ENCODE measurements at places on chromosomes 4 and X. TPM values are rescaled to one million over a fixed set of nuclear protein-coding genes. Genes with fewer than 3 reads are reported as not detected.

Gene USP38
- 10.4 TPM for total RNA-seq

GRCh38 chr4:172815499-172816164, 353.0 kb upstream of the GALNT7 start:
- DNase-seq = no peak

Gene SSX4
- not detected for total RNA-seq

DNA sequence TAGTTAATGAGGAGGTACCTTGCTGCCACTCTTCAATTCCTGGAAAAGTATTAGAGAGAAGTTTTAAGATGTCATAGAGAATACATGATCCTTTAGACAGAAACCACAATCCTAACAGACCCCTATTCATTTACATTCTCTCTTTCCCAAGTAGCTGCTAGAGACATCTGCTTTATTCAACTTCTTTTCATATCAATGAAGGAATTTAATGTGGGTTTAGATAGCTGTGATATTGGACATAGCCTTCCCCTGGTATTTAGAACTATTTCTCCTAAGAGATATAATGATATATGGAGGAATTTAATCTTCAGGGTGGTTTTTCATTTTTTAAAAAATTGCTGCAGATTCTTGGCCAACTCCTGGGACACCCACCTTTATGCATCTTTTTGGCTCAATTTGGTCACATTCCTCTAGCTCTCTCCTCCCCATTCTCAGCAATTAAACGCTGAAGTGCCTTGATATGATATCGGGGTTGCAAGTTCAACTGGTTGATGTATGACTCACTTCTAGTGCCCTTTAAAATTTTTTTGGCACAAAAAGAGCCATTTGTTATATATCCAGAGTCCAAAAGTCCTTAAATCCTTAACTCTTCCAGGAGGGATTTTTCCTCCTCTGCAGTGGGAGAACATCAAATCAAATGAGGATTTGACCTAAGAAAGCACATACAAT, 57.6 kb downstream of the DOCK11 start:
- no peak for DNase-seq

DNA sequence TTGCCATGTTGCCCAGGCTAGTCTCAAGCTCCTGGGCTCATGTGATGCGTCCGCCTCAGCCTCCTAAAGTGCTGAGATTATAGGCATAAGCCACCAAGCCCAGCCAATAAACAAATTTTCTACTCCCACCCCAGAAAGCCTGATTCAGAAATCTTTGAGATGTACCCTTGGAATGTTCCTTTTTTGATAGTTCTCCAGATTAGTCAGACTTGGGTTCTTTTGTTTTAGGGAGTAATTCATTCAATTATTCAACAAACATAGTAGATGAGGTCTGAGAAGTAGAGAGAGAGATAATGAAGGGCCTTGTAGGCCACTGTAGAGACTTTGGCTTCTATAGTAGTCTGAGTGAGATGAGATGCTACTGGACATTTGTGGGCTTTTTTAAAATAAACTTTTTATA, 27.8 kb downstream of the RP2 start:
- no peak for DNase-seq

DNA sequence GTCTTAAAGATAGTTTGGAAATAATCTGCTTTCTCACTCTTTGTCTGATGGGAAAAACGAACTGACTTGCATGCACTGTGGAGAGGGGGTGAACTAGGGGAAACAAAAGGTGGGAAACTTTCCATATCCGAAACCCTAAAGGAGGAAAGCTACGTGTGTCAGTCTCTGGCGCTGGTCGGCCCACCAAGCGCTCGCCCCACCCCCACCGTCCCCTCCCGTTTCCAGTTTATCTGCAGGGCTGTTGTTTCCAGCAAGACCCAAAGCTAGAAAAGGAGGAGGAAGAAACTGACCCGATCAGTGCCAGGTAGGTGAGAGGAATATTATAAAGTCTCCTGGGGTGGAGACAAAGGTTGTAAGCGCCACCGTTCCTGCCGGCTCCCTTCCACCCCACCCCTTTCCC, 552 bp downstream of the TCEAL9 start:
- DNase-seq = peak; percentile 31

Gene BGN
- total RNA-seq = 0.37 TPM

- DNase-seq = no peak
Observed at GRCh38 chr4:156242390-156242789, 288.7 kb upstream of the CTSO start.

- DNase-seq = no peak
Observed at GRCh38 chrX:149908308-149908707, 21.1 kb upstream of the HSFX4 start.

DNA sequence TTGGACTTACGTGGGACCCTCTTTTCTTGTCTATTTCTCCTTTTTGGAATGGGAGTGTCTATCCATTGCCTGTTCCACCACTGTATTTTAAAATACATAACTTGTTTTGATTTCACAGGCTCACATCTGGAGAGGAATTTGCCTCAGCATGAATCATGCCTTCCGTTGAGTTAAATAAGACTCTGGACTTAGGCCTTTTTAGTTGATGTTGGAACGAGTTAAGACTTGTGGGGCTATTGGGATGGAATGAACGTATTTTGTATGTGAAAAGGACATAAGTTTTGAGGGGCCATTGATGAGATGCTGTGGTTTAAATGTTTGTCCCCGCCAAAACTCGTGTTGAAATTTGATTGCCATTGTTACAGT, 66.2 kb downstream of the BEX3 start:
- no peak for DNase-seq

DNA sequence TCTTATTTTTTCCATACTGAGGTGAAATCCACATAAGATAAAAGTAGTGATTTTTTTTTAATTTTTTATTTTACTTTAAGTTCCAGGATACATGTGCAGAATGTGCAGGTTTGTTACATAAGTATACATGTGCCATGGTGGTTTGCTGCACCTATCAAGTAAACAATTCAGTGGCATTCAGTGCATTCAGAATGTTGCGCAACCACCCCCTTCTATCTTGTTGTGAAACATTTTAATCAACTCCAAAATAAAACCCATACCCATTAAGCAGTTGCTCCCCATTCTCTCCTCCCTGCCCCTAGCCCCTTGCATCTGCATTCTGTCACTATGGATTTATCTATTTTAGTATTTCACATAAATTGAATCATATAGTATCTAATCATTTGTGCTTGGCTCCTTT, 121.2 kb downstream of the KLHL13 start:
- DNase-seq = no peak

- no peak for DNase-seq
Observed at GRCh38 chr4:162403419-162403818, 239.6 kb upstream of the FSTL5 start.

Gene SSX2
- not detected for total RNA-seq

Gene SH3D19
- 38.3 TPM for total RNA-seq

DNA sequence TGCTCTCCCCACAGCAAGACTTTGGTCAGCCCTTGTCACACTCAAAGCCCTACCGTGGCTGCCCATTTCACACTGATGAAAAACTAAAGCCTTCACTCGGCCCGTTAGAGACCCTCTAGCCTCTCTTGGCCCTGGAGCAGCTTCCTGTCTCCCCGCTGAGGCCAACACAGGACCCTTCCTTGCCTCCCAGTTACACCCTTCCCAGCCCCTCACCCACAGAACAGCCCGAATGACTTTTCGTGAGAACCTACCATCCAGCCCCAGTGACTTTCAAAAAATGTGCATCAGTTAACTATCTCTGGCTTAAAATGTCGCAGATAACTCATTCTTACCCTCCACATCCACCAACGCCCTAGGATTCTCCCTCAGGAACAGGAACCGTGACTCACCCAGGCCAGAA, 756 bp upstream of the TAF9B start:
- no peak for DNase-seq

DNA sequence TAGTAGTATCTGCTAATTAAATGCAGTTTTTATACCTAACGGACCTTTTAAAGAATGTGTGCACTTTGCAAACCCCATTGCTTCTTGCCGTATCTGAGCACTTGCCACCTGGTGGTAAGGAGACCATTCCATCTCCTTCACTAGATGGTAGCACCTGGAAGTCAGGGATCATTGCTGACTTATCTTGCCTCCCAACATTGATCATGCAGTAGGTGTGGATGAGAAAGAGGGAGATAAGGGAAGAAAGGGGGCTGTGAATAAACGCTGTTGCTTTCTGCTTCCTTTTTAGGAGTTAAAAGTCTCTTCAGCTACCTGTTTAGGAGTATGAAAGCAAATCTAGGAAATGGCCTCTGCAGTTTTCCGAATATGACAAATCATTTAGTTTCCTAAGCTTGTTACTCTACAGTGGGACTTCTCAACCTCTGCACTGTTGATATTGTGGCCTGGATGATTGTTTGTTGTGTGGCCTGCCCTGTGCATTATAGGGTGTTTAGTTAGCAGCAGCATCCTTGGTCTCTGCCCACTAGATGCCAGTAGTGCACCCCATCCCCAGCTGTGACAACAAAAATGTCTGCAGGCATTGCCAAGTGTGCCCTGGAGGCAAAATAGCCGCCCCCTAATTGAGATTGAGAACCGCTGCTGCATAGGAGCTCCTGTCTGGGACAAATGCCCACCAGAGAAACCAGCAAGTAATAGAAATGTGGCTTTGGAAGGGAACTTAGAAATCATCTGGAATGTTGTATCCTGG, 38.8 kb downstream of the GAB1 start:
- DNase-seq = peak; percentile 39

DNA sequence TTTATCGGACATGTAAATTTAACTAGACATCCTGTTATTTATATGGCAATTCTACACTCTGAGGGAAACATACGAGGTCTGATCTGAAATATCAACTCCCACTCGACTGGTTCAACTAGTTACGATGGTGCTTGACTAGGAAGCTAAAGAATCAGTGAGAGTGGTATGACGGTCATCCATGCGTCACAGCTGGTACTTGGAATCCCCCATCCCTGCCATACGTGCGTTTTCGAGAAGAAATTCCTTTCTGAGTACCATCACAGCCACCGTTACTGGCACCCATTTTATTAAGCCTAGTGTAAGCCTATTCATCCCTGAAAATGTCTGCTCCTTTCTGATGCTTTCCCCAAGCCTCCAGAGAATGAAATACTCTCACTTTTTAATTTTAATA, 695 bp upstream of the PIGA start:
- peak; percentile 35 for DNase-seq

GRCh38 chrX:2697306-2697705, 6.2 kb downstream of the CD99 start:
- DNase-seq = no peak

Gene SLC7A11
- total RNA-seq = 9.6 TPM

All from neural progenitor cell (in vitro differentiated cells).